ENCODE measurements at places on chromosomes 13 and 19. TPM values are rescaled to one million over a fixed set of nuclear protein-coding genes. Genes with fewer than 3 reads are reported as not detected.

GRCh38 chr19:7590256-7590655 is 5.4 kb upstream of the CAMSAP3 start:
- no peak overlapping the region for H3K27ac ChIP-seq
- no peaks in the 10 kb centered on the region for H3K4me1 ChIP-seq
- no peak overlapping the region for H3K4me3 ChIP-seq
- H3K27me3 ChIP-seq: no peaks in the 10 kb centered on the region
- DNase-seq: no peak

- H3K27ac ChIP-seq: no peak overlapping the region
- no peak for DNase-seq
These were observed 59.2 kb downstream of the STK24 start for GRCh38 chr13:98517576-98518310.

- no peak overlapping the region for H3K27ac ChIP-seq
- H3K4me3 ChIP-seq: no peak overlapping the region
These were observed 24.7 kb downstream of the ZSWIM9 start for GRCh38 chr19:48194844-48195830.

DNA sequence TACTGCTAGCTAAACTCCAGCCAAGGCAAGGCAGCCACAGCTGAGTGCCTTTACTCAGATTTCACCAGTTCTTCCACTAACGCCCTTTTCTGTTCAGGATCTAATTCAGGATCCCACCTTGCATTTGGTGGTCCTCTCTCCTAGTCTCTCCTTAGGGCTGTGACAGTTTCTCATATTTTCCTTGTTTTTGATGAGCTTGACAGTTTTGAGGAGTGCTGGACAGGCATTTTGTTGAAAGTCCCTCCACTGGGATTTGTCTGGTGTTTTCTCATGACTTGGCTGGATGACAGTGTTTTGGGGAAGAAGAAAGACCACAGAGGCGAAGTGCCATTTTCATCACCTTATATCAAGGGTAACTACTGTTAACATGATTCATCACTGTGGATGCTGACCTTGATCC is 162.3 kb upstream of the TSC22D1 start:
- no peaks in the 10 kb centered on the region for H3K27me3 ChIP-seq
- H3K4me1 ChIP-seq: no peaks in the 10 kb centered on the region
- no peak for DNase-seq
- H3K36me3 ChIP-seq: no peaks in the 10 kb centered on the region

DNA sequence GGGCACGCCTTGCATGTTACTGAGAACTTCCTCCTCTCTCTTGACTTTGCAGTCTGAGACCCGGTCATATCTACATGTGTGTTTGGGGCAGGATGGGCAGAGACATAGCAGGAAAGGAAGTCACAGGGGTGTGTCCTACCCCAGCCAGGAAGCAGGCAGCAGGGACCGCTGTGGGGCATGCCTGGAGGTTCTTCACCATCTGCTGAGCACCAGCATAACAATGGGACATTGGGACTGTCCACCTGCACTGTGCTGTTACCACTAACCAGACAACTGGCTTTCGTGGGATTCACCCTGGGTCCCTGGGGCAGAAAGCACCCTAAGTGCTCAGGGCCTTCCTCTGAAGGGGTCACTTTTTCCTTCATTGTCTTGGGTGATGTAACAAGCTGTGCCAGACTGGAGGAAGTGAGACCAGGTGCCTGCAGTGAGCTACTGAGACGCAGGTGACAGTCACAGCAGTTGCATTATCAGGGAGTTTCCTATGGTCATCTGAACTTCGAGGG is 2.6 kb upstream of the HAUS5 start:
- no peak for DNase-seq
- H3K27me3 ChIP-seq: no peaks in the 10 kb centered on the region
- peaks cover 7% of the 10 kb centered on the region for H3K4me1 ChIP-seq
- no peak overlapping the region for H3K4me3 ChIP-seq
- no peaks in the 10 kb centered on the region for H3K36me3 ChIP-seq

- H3K4me1 ChIP-seq: no peaks in the 10 kb centered on the region
- no peak for DNase-seq
- no peaks in the 10 kb centered on the region for H3K27me3 ChIP-seq
- H3K4me3 ChIP-seq: no peak overlapping the region
These were observed 145.8 kb upstream of the SOX1 start for GRCh38 chr13:111920932-111921705.

- H3K4me1 ChIP-seq: no peaks in the 10 kb centered on the region
- H3K4me3 ChIP-seq: no peak overlapping the region
- DNase-seq: no peak
- H3K27me3 ChIP-seq: no peaks in the 10 kb centered on the region
- no peak overlapping the region for H3K27ac ChIP-seq
- H3K36me3 ChIP-seq: peaks cover 5% of the 10 kb centered on the region
These were observed 4.0 kb downstream of the RDH13 start for GRCh38 chr19:55058781-55059610.

DNA sequence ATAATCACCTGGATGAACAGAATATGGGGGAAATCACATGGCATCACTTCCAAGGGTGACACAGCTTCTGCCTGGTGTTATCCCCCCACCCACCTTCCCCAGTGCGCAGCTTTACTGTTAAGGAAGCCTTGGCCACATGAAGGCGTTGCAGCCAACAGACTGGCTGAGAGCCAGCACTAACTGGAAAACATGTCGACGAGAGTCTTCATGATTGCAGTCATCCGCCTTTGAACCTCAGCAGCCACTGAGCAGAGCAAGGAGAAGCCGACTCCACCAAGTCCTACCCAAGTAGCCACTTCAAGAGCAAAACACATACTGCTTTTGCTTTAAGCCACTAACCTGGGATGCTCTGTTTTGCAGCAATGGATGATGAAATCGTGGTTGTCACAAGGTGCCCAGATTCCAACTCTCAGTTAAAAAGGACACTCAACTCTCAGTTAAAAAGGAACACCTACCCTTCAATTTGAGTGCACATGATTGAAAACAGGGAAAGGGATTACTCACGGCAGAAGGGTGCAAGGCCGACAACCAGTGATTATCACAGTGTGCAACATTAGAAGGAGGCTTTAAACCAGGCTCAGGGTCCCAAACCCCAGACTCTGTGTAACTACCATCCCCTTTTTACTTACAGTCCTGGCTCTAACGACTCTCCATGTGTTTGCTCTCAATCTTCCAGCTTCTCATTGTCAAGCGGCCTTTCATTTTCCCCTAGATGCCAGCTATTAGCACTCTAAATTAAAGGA is 149.1 kb downstream of the KLF12 start:
- no peaks in the 10 kb centered on the region for H3K36me3 ChIP-seq
- DNase-seq: no peak
- H3K4me1 ChIP-seq: no peaks in the 10 kb centered on the region
- H3K4me3 ChIP-seq: no peak overlapping the region
- H3K27ac ChIP-seq: no peak overlapping the region

GRCh38 chr13:33179463-33179862 is 106.1 kb downstream of the STARD13 start:
- H3K4me1 ChIP-seq: peaks cover 46% of the 10 kb centered on the region
- no peak overlapping the region for H3K4me3 ChIP-seq
- no peaks in the 10 kb centered on the region for H3K27me3 ChIP-seq
- no peak for DNase-seq
- peak overlapping the region; percentile 49 for H3K27ac ChIP-seq
- no peaks in the 10 kb centered on the region for H3K36me3 ChIP-seq

GRCh38 chr13:113398963-113399754 is 35.2 kb upstream of the GRTP1 start:
- DNase-seq: no peak
- no peaks in the 10 kb centered on the region for H3K36me3 ChIP-seq
- no peak overlapping the region for H3K4me3 ChIP-seq
- no peaks in the 10 kb centered on the region for H3K27me3 ChIP-seq
- H3K4me1 ChIP-seq: no peaks in the 10 kb centered on the region
- no peak overlapping the region for H3K27ac ChIP-seq

DNA sequence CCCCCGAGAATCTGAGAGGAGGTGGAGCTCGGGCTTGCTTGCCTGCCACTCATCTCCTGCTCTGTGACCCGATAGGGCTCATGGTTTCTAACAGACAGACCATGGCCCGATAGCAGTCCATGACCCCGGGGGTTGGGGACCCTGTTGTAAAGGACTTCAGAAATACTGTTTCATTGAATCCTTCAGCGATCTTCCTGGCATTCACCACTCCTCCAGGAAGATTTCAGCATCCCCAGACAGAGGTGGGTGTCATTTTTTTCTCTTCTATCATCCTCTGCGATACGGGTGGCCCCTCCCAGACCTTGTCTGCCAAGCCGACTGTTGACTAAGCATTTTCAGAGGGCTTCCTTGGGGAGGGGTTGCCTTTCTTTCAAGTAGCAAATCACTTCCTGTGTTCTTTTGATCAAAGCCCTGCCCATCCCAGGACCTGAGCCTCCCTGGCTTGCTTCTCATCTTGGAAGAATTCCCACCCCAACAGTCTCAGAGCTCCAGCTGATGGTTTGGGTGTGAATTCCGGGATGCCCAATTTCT is 1.7 kb downstream of the MYO1F start:
- DNase-seq: no peak
- H3K27me3 ChIP-seq: peaks cover 5% of the 10 kb centered on the region
- no peaks in the 10 kb centered on the region for H3K36me3 ChIP-seq
- no peaks in the 10 kb centered on the region for H3K4me1 ChIP-seq
- H3K4me3 ChIP-seq: no peak overlapping the region

- DNase-seq: no peak
- no peaks in the 10 kb centered on the region for H3K36me3 ChIP-seq
- H3K4me1 ChIP-seq: peaks cover 22% of the 10 kb centered on the region
- H3K4me3 ChIP-seq: no peak overlapping the region
- no peaks in the 10 kb centered on the region for H3K27me3 ChIP-seq
- peak overlapping the region; percentile 47 for H3K27ac ChIP-seq
These were observed 6.0 kb downstream of the STK24 start for GRCh38 chr13:98570929-98571372.

DNA sequence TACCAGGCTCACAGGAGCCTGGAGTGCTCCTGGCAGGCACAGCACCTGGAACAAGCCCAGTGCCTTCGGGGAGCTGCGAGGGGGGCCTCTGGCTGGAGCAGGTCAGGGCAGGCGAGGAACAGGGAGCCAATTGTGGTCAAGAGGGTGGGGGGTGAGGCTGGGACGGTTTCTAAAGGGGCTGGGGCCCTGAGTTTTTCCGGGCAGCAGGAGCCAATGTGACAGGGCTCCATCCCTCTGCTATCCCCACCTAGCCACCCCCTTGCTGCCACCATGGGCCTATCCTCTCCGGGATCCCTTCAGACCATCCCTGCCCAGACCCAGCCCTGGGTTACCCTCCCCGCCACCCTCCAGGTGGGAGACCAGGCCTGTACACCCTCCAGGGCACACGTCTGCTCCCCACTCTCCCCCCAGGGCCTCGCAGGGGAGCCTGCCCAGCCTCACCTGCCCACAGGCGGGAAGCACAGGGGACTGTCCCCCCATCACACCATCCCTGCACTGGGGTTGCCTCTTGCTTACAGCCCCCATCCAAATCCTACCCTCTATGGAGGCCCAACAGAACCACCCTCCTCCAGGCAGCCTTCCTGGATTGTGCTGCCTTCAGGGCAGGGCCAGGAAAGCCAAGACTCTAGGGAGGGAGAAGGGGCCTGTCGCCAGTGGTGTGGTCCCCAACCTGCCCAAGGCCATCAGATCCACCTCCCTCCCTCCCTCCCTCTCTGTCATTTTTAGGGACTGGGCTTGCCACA is 121.0 kb downstream of the URI1 start:
- no peak overlapping the region for H3K27ac ChIP-seq
- no peaks in the 10 kb centered on the region for H3K36me3 ChIP-seq
- DNase-seq: no peak
- no peaks in the 10 kb centered on the region for H3K27me3 ChIP-seq

DNA sequence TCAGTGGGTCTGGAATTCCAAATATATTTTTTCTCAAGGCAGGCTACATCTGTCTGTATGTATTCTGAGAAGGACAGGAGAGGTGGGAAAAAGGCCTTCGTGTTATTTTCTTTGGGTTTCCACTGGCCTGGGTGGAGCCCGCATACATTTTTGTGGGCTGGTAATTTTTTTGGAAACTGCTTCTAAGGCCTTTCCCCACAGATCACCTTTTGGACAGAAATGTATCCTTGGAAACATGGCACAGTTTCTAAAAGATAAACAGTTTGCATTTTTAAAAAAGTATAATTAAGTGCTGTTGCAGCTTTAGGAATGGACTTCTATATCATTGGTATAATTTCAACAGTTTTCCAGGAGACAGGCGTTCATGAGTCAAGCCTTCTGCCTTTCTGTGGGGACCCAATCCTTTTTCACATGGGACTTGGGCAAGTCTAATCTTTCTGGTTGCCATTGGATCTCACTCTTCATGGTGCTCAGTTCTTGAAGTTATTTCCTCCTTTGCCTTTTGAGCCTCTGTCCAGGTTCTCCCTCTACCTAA is 8.9 kb downstream of the RFX2 start:
- no peaks in the 10 kb centered on the region for H3K27me3 ChIP-seq
- DNase-seq: no peak
- H3K4me1 ChIP-seq: no peaks in the 10 kb centered on the region
- no peak overlapping the region for H3K4me3 ChIP-seq
- H3K27ac ChIP-seq: no peak overlapping the region

DNA sequence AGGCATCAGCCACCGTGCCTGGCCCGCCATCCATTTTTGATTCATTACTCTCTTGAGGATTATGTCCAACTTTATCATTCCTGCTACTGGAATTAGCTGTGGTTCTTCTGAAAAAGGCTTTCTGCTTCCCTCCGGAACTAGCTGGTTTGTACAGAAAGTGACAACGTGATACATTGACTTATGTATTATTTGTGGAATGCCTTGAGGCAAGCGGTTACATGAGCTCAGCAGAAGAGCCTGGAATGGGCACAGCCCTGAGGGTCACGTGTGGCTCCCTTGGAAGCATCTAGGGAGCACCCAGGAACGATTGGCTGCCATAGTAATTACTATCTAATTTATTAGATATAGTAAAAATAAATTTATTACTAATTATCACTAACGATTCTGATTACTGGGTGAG is 14.4 kb upstream of the RETN start:
- no peak overlapping the region for H3K27ac ChIP-seq
- H3K4me1 ChIP-seq: no peaks in the 10 kb centered on the region
- H3K4me3 ChIP-seq: no peak overlapping the region
- no peak for DNase-seq

DNA sequence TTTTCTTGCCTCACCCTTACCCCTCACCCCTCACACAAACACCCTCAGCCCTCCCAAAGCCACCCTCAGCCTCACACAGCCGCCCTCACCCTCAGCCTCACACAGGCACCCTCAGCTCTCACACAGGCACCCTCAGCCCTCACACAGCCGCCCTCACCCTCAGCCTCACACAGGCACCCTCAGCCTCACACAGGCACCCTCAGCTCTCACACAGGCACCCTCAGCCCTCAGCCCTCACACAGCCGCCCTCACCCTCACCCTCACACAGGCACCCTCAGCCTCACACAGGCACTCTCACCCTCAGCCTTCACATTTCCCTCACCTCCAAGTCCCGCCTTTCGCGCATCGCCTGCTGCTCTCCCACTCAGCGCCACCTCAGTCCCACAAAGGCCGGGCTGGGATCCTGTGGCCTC is 287 bp upstream of the ZSCAN22 start:
- DNase-seq: no peak
- H3K27me3 ChIP-seq: no peaks in the 10 kb centered on the region
- H3K4me3 ChIP-seq: peak overlapping the region; percentile 74
- no peaks in the 10 kb centered on the region for H3K36me3 ChIP-seq

Gene BEST2
- polyA plus RNA-seq: not detected

Gene DENND1C
- polyA plus RNA-seq: 2.1 TPM

Gene PEX11G
- 5.9 TPM for polyA plus RNA-seq

Gene PLIN4
- 23.6 TPM for polyA plus RNA-seq

Gene NLRP5
- polyA plus RNA-seq: not detected

Gene CDX2
- polyA plus RNA-seq: 6.9 TPM

Gene RBM26
- 18.9 TPM for polyA plus RNA-seq

Gene GSX1
- not detected for polyA plus RNA-seq

Gene TNFSF9
- polyA plus RNA-seq: not detected

Gene CEACAM1
- polyA plus RNA-seq: 2.1 TPM

Gene C2CD4C
- 1.5 TPM for polyA plus RNA-seq

Gene ETHE1
- 17.3 TPM for polyA plus RNA-seq

Gene ALOX5AP
- polyA plus RNA-seq: 3.6 TPM

All from pancreas (tissue), 10 donors.